Kidney (tissue), 22 donors: ENCODE measurements at places on chromosomes 16 and 17.

- DNase-seq = no peak
These were observed 1.6 kb downstream of the TPPP3 start for GRCh38 chr16:67391424-67392300.

DNA sequence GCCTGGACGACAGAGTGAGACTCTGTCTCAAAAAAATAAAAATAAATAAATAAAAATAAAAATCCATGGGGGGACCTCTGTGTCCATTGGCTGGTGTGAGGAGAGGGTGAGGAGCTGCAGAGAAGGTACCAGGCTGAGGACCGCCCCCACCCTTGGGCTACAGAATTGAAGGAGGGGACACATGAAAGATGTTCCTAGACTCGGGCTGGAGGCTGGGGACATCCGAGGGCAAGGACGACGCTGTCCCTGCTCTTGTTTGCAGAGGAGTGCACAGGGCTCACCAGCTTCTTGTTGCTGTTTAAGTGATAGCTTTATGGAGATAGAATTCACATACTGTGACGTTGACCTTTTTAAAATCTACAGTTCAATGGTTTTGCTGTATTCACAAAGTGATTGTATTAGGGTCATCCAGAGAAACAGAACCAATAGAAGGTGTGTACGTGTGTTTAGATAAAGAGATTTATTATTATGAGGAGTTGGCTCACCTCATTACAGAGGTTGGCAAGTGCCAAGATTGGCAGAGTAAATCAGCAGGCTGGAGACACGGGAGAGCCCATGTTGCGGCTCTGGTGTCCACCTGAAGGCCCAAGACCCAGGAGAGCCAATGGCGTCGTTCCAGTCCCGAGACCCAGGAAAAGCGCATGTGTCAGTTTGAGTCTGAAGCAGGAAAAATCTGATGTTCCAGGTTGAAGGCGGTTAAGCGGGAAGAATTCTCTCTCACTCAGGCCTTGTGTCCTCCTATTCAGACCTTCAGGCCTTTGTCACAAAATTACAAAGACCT, 320.7 kb downstream of the SEC14L1 start:
- DNase-seq = no peak

DNA sequence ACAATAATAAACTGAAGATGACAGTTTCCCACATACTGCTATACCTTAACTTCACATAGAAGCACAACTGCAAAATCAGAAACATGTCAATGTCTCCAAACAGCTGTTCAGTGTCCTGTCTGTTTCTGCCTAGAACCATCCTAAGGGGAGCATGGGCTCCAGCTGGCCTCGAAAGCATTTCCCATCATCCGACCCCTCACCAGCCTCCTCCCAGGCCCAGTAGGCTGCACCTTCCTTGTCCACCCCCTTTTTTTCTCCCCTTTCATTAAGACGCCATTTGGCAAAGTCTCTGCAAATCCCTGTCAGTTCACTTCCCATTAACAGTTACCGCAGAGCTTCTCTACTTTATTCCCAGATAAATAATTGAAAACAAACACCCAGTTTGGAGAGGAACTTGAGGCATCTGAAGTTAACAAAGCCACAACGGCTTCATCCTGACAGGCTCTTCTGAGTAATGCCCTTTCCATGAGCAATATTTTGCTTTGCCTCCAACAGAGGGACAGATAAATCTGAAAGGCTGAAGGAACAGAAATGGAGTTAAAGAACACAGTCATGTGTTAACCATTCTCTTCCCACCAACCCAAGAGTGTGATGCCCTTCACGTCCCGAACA, 65.3 kb downstream of the SLC39A11 start:
- no peak for DNase-seq

- DNase-seq = no peak
These were observed 3.9 kb downstream of the NAGS start for GRCh38 chr17:44008205-44008909.

DNA sequence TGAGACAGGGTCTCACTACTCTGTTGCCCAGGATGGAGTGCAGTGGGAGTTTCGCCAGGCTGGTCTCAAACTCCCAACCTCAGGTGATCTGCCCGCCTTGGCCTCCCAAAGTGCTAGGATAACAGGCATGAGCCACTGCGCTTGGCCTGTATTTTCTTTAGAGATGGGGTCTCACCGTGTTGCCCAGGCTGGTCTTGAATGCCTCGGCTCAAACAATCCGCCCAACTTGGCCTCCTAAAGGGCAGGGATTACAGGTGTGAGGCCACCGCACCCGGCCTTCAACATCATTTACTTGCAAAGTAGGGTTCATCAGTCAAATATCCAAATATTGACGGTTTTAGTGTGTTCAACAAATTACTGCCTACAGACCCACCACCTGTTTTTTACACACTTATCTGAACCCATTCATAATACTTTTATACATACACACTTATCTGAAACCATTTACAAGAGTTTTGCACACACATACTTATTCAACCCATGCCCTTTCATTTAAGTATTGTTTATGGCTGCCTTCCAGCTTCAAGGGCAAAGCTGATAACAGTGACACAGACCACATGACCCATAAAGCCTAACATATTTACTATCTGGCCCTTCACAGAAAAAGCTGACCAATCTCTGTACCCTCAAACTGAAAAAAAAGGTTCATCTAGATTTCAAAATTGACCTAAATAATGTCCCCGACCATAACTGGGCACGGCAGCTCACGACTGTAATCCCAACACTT, 11.9 kb downstream of the TMEM170A start:
- no peak for DNase-seq
